ENCODE measurements at places on chromosomes 5 and 9.

DNA sequence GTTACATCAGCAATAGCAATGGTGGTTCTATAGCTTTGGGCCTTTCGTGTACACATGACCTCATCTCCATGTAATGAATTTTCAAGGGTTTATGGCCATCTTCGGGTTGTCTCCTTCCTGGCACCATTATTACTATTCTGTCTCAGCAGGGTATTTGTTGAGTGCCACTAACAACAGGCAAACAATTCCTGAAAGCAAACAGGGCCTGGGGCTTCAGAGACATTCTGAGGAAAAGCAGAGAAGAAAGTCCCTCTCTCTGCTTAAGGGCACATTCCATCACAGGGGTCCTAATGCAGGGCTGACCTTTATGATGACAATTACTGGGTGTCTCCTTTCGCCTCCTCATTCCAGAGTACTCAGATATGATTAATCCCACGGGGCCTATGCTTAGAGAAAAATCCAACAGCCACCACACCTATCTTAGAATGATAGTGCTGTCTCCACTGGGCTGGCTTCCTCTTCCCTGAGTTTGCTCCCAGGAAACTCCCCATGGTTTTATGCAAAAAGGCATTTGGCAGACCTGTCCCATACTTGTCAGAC is 540.2 kb upstream of the ZNF462 start:
- no peak for DNase-seq

DNA sequence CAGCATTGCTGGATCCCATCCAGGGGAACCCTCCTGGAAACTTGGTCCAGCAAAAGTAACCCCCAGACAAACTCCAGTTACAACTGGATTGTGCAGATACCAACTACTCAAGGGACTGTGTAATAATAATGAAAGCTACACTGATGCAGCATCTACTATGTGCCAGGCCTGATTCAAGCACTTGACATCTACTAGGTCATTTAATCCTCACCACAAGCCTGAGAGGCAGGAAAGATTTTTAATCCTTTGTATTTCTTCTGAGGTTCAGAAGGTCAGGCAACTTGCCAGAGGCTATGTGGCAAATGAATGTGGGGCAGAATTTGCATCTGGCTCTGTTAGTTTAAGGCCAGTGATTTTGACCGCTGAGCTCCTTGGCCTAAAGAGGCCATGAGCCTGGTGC is 29.5 kb upstream of the FOXI1 start:
- DNase-seq, result peak; percentile 2

DNA sequence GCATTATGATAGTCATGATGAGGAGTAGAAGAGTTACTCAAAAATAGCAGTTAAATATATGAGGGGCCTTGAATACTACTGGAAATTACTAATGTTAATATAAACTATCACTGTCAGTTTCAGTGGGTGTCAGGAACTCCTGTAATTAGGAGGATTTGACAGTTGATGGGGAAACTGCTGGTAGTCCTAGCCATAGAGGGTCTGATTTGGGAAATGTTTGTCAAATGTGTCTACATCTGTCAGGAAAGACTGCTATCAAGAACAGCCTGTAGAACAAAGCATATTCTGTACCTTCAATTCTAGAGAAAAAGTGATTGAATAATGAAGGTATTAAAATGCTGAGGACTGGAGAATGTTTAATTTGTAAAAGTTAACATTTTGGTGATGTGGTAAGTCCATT is 567.9 kb downstream of the CDH9 start:
- DNase-seq, result no peak

- DNase-seq, result peak; percentile 26
These were observed 169.0 kb upstream of the PANK3 start for GRCh38 chr5:168747987-168748777.

- DNase-seq, result no peak
These were observed 101.0 kb upstream of the FCN2 start for GRCh38 chr9:134779640-134780039.

DNA sequence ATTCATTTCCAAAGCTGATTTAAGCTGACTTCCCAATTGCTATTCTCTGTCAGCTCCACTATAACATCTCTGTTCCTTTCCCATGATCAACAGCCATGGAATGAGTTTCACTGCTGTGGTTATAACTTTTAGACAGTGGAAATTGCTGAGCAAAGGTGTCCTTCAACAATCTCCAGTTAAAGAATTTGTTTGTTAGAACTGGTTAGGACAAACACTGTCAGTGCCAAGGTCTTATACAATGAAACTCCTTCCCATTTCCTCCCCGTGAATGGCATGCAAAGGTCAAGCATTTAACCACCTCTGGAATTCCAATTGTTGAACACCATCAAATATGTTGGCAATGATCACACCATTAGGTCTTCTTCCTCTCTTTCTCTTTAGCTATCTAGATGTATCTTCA is 45.7 kb upstream of the GHR start:
- DNase-seq, result no peak

DNA sequence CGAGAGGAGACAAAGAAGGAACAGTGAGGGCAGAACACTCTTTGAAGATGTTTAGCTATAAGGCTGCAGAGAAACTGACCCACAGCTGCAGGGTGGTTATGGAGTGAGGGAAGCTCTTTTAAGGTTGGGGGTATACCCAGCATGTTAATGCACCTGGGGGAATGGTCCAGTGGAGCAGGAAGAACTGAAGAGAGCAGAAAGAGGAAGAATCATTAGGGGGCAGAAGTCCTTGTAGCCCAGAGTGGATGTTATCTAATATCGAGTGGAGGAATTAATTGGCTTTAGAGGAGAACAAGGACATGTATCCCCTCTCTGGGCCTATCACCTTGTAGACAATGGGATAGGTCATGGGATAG is 7.7 kb downstream of the IL4 start:
- no peak for DNase-seq

- no peak for DNase-seq
These were observed 658.8 kb downstream of the ACTL7B start for GRCh38 chr9:108197008-108197365.

DNA sequence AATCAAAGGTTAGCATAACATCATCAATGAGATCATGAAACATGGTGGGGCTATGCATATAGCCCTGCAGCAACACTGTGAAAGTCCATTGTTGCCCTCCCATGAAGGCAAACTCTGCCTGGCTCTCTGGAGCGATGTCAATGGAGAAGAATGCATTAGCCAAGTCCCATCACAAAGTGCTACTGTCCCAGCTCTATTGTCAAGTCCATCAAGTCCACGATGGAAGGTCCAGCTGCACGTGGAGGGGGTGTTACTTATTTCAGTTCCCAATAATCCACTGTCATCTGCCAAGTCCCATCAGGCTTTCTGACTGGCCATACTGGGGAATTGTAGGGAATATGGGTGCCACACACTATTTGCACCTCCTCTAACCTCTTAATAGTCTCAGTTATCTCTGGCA is 10.8 kb downstream of the DMAC1 start:
- DNase-seq, result no peak

DNA sequence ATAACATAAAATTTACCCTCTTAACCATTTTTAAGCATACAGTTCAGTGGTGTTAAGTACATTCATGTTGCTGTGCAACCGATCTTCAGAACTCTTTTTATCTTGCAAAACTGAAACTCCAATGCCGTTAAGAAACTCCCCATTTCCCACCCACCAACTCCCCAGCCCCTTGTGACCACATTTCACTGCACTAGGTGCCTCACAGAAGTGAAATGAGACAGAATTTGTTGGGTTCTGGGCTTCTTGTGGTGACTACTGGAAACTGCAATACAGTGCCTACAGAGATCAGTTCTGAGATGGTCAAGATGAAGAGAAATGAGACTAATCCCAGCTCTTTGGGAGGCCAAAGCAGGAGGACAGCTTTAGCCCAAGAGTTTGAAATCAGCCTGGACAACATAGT is 202.1 kb upstream of the SLC30A5 start:
- DNase-seq, result no peak

DNA sequence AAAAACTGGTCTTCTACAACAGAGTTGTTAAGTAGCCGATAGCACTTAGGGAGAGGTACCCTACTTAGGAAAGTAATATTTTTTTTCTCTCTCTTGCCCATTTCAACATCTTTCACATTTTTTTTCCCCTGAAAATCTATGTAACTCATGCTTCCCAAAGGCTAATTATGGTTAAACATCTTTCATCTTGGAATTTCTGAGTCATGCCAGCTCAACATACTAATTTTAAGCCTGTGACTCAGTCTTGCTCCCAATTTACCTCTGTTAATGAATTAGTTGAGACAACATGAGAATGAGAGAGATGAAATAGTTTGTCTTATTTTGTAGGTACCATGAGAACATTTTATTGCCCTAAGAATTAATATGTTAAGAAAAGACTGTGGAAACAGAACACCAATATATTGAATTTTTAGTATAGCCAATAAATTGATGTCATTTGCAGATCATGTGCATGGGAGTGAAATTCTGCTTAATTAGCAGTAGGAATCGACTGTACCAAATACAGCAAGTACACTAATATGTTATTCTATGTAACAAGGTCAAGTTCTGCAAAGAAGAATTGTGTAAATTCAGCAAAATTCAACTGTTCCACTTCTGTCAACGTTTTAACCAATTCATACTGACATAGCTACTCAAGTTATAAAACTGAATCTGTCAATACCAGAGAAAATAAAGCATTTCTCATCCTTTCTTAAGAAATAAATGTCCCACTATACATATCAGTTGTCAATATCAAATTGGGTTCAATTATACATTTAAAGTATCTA is 550.0 kb downstream of the PTPRD start:
- peak; percentile 88 for DNase-seq

DNA sequence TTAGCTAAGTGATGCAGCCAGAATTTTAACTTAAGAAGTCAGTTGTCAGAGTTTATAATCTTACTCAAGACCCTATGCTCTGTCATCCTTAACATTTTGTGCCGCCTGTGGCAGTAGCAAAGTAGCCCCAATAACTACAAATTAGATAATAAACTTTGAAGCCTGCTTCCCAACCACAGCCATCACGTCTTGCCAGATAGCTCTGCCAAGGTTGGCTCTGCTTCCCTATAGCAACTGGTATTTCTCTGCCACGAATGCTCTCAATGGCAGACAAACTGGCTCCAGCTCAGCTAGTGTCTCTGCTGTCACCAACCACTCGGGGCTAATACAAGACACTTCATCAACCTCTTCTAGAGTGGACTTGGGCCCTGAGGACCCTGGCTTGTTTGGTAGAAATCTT is 576.1 kb downstream of the CDH12 start:
- no peak for DNase-seq

GRCh38 chr5:135249658-135250057 is 149.4 kb downstream of the MACROH2A1 start:
- peak; percentile 63 for DNase-seq

DNA sequence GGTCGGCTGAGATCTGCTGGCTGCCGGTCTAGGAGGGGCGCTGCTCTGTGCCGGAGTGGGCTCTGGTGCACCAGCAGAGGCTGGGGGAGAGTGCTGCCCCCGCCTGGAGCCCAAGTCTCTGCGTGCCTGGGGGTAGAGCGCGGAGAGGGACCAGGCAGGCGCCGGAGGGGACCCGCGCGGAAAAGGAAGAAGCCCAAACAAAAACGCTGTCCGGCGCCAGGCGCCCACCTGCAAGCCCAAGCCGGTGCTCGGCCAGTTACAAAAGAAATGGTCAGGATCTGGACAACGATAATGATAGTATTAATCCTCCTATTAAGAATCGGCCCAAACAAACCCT is 571 bp upstream of the S1PR3 start:
- no peak for DNase-seq

GRCh38 chr9:32427111-32427873 is 42.8 kb downstream of the ACO1 start:
- DNase-seq, result no peak

DNA sequence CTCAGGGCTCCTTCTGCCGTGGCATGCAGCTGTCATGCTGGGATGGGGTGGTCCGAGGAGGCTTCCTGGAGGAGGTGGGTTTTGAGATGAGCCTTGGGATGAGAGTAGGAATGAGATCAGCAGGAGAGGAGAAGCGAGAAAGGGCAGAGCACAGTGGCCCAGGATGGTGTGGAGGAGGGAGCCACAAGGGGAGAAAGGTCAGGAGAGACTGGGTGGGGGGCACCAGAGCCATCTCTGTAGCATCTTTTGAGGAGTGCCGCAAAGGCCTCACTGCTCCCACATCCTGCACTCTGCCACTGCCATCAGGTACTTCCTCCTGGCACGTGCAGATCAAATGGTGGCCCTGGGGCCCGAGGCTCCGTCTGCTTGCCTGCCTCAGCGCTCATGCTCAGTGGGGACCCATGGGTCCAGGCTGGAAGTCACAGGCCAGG is 150.2 kb downstream of the MACROH2A1 start:
- DNase-seq, result no peak

GRCh38 chr5:80223561-80223960 is 32.3 kb downstream of the SERINC5 start:
- DNase-seq, result no peak

DNA sequence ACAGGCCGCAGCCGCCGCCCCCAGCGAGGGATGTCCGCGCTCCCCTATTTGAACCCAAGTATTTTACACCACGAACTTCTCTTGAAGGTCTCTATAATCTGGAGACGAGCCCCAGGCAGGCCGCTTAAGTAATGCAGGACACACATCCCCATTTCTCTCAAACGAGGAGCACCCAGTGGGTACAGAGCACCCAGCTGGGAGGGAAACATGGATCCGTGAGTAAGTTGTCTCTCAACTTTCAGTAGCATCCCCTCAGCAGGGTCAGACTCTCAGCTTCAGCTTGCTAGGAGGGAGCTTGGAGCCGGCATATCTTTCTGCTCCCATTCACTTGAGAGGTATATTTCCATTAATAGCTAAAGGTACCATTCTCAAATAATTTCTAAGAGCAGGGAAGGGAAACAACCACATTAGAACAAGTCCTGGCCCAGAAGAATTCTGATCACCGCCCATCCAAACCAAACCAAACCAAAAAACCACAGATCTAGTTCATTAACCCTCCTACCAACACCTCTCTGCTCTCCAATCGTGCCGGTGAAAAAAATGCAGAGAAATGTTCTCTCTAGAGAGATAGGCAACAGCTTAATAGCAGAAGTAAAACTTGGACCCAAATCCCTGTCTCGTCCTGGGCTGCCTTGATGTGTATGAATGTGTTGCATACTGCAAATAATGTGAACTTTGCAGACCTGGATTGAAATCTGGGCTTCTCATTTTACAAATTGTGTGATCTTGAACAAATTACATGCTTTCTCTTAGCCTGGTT is 910 bp downstream of the TDRD7 start:
- DNase-seq, result no peak

- no peak for DNase-seq
These were observed 114.5 kb downstream of the TSSK1B start for GRCh38 chr5:113320273-113320780.

- DNase-seq, result no peak
These were observed 38.2 kb upstream of the UBAP2 start for GRCh38 chr9:34086864-34087263.

GRCh38 chr5:163162645-163163044 is 274.8 kb upstream of the CCNG1 start:
- DNase-seq, result no peak

Data from fibroblast of skin of right biceps (primary cell).